Esophagus mucosa (tissue), 1 donor: ENCODE measurements at places on chromosomes 16 and 17.

GRCh38 chr17:59027750-59028149, 78.9 kb downstream of the TRIM37 start:
- no peak for ATAC-seq

- ATAC-seq: no peak
These were observed 11.3 kb upstream of the BCAR1 start for GRCh38 chr16:75262800-75263127.

DNA sequence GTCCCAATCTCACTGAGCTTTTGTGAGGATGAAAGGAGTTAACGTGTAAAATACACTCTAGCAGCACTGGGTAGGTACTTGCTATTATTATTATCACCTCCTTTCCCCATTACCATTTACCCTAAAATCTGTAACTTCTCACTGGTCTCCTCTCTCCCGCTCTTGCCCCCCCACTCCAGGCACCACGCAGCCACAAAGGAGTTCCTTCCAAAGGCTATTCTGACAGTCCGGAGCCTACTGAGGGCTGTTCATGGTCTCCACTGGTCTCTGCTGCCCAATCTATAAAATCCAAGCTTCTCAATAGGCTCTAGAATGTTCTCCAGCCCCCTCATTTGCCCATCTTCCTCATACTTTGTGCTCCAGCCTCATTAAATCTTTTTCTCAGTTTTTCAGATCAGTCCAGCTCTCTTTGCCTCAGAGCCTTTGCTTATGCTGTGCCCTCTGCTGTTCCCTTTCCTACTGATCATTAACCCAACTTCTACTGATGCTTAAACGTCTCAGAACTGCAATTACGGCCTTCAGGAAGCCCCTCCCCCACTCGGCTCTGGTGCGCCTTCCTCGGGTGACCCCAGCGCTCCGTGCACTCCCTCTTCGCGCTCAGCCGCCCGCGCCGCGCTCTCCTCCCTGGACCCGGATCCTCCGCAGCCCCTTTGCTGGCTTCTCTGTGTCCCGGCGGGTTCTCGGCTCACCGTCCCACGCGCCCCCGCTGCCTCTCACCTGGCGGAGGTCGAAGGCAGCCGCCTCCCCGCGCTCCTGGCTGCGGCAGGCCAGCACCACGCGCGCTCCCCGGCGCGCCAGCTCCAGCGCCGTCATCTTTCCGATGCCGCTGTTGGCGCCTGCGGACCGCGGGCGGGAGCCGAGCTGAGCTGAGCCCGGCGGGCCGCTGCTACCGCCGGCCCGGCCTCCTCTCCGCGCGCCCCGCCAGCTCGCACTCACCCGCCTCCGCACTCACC, 737 bp downstream of the DHRS13 start:
- peak; percentile 34 for ATAC-seq

- ATAC-seq: peak; percentile 41
These were observed 30.2 kb upstream of the ABCC3 start for GRCh38 chr17:50604513-50604912.

DNA sequence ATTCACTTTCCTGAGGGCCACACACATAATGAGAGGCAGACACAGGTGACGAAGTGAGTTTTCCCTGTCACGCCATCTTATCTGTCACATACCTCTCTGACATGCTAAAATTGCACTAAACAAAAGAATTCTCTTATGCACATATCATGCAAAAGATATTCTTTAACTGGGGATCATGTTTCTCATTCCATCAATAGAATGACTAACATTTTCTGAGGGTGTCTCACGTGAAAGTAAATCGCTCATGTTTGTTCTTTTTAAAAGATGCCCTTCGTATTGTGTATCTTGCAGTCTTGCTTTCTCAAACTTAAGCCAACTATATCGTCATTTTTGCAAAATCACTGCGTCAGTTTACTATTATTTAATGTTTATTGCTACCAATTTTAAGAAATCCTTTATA, 306.4 kb downstream of the WWOX start:
- no peak for ATAC-seq

DNA sequence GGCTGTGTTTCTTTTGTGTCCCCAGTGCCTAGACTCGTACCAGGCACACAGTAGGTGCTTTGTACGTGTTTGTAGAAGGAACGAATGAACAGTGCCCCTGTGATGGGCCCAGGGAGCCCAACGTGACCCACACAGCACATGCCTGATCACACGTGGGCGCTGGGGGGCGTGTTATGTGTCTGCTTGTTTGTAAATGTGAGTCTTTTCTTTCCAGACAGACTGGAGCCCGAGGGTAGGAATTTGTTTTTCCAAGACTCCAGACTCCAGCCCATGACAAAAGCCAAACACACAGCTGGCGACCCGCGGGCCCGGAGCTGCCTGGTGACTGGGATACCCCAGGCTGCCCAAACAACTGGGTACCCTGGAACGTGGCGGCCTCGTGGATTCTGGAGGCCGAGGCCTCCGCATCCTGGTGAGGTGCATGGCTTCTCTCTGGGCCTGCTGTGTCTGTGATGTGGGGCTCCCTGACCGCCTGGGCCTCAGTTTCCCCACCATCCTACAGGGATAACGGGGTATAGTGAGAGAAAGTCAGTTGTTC, 14.9 kb upstream of the CBFA2T3 start:
- no peak for ATAC-seq

DNA sequence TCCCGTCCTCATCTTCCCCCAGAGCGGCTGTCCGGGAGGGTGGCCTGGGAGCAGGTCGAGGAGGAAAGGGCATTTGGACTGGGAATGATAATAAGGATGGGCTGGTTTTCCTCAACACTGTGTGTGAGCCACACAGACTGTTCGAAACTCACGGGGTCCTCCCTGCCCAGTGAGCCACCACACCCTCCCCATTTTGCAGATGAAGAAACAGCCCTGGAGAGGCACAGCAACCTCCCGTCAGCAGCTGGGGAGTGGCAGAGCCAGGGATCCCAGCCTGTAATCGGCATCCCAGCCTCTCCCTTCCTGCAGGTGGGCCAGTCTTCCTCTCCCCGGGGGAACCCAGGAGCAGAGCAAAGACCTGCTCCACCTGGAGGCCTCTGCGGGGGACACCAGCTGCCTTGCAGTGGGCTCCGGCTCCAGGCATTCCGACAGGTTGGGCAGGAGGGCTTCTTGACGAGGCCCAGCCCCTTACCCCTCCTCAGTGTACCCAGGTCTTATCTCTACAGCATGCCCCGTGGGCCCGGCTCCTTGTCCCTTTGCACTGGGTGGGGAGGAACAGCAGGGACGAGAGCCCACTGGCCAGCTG, 23.8 kb downstream of the ENGASE start:
- ATAC-seq: no peak

DNA sequence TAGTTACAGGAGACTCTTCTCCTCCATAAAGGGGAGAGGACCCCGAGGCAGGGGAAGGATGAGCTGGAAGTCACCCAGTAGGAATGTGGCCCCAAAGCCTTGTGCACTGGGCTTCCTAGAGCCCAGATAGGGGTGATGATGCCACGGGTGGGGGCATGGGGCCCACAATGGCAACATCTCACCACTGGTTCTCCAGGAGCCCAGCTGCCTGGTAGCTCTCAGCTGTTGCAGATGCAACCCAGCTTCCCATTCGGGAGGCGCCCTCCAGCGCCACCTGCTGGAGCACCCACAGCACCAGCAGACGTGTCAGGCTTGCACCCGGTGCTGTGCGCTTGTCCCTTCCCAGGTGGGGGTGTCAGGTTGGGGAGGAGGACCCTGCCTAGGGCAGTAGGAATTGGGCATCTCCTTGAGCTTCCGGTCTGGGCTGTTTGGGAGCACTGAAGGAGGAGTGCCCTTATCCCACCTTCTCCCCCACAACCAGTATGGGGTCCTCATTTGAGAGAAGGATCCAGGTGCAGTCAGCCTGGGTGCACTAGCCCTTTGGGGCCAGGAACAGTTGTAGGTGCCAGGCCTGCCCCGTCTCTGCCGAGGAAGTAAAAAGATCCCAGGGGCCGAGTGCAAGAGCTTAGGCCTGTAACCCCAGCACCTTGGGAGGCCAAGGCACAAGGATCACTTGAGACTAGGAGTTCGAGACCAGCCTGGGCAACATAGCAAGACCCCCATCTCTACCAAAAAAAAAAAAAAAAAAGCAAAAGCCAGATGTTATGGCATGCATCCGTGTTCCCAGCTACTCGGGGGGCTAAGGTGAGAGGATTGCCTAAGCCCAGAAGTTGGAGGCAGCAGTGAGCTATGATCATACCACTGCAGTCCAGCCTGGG, 14.4 kb downstream of the CDIPT start:
- peak; percentile 75 for ATAC-seq

GRCh38 chr16:75147968-75148310, 385 bp upstream of the ZFP1 start:
- no peak for ATAC-seq

GRCh38 chr16:87465306-87465705, 27.5 kb downstream of the ZCCHC14 start:
- ATAC-seq: peak; percentile 77
